ENCODE measurements at places on chromosomes 1 and 21.

DNA sequence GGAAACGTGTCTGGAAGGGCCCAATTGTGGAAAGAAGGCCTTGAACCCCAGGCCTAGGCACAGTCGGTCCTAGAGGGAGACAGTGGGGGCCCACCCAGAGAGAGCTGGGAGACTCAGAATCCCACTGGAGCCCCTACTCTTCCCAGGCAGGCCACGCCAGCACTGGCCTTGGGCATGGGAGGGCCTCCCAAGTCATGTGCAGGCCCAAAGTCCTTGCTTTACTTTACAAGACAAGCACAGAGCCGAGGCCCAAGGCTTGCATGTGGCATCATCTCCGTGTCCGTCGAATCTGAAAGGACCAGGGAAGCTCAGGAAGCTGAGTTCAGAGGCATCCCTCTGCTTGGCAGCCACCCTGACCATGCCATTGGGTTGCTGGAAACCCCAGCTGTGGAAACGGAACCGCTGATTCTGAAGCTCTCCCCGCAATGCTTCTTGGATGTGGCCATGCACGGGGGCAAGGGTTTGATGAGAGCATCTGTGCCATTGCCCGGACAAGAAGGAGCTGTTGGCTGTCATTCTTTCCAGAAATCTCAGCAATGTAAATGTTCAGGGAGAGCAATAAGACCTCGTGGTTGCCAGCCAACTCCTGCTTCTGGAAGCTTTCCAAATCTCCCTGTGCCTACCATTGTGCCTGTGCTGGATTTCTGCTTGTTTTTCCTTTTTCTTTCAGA lies 32.8 kb downstream of the ABCG1 start:
- no peak for DNase-seq

DNA sequence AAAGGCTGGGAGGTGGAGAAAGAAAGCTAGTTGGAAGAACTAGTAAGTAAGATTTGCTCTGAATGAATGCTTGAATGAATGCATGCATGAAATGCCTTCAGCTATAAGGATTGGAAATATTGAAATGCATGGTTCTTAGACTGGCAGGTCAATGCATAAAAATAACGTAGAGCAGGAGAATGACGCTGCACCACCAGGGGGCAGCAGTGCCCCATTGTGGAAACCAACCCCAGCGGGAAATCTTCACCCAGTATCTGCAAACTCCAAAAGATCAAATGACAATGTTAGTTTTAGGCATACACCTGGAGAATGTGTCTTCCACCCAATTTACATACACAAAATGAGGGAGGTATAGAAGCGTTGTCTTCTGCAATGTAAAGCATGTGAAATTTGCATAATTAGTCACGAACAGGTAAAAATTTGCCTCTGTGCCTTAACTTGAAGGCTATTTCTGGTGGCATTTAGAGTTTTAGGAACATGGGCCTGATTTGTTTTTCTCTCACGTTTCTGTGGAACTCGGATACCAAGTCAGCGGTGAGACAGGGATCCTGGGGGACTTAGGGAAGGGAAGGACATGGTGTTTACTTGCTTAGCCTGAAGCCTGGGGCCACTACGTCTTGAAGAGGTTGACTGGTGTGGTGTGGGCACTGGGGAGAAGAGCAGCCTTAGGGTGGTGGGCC lies 78.6 kb downstream of the HHAT start:
- no peak for DNase-seq

GRCh38 chr1:27872059-27872801 lies at the start of gene THEMIS2:
Gene THEMIS2 (plus strand): TSS chr1:27872544. CDS start chr1:27872572, 28 bp downstream.
- DNase-seq: no peak

- DNase-seq: no peak
Observed at GRCh38 chr1:14055442-14056223, 355.6 kb downstream of the PRDM2 start.

DNA sequence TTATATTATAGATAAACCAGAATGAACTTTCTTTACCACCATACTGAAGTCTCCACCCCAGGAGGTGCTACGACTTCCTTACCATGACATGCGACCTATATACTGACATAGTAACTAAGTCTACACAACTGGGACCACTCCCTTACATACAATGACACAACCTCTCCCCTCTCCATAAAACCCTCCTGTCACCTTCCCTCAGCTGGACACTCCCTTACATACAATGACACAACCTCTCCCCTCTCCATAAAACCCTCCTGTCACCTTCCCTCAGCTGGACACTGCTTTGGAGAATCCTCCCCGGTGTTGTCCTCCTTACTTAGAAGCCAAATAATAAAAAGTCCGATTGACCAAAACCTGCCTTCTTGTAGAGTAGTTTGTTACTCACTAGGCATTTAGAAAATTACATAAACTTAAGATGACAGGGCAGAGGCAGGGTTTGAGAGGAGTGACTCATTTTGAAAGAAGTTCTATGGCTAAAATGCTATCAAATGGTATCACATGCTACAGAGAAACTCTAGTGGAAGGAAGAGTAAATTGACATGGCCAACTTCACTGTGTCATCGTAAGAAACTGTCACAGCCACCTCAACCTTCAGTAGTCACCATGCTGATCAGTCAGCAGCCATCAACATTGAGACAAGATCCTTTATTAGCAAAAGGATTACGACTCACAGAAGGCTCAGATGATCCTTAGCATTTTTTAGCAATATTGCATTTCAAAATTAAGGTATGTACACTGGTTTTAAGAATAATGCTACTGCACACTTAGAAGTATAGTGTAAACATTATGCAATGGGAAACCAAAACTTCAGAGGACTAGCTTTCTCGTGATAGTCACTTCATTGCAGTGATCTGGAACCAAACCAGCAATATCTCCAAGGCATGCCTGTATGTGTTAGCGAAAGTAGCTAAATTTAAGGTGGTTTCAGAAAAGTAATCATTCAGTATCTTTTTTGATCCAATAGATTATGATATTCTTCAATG lies 56.4 kb downstream of the AHCTF1 start:
- no peak for DNase-seq

DNA sequence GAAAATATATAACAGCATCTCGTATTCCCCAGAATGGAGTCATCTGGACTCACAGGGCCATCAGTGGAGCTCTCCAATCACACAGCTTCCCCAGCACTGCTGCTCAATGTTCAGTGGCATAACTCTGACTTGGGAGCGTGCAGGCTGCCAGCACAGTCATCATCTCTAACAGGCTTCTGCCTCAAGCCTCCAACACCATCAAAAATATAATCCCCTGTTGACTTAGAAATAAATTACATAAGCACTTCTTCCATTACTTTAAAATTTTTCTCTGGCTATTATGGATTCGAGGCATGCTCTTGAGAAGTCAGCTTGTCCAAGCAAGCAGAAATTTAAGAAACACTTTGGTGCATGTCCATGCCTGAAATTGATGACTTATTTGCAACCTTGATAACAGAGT lies 6.2 kb downstream of the DUSP23 start:
- DNase-seq: no peak

GRCh38 chr1:147039916-147040315 lies 101.8 kb downstream of the NBPF12 start:
- DNase-seq: no peak

- no peak for DNase-seq
Observed at GRCh38 chr21:33884376-33885171, 31.0 kb downstream of the ATP5PO start.

- DNase-seq: no peak
Observed at GRCh38 chr1:33349778-33350610, 29.1 kb upstream of the A3GALT2 start.

DNA sequence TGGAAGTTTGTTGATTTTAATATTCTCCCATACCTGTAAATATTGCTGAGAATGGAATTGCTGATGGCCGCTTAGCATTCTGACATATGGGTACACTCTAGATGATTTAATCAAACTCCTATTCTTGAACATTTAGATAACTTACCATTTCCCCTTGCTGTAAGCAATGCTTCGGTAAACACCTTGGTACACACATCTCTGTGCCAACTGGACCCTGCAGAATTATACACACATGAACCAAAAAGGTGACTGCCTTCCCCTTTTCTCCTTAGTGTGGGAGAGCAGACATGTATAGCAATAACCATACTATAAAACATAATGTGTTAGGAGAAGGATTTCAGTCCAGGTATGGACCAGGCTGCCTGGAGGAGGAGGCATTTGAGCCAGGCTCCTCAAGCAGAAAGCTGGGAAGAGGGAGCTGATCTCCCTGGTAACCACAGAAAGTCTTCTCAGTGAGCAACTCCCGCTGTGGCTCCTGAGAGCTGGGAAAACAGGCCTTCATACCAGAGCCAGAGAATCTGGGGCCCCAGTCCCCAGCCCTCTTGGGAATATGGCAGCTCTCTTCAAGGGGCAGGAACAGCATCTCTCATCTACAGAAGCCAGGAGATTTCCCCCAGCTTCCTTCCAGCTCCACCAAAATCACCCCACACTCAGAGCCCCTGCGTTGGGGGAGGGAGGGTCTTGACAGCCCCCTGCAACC lies 33.9 kb upstream of the CSF1 start:
- DNase-seq: no peak

- no peak for DNase-seq
Observed at GRCh38 chr21:16215663-16216183, 485.9 kb downstream of the USP25 start.

- no peak for DNase-seq
Observed at GRCh38 chr1:12573015-12573825, 44.8 kb downstream of the DHRS3 start.

DNA sequence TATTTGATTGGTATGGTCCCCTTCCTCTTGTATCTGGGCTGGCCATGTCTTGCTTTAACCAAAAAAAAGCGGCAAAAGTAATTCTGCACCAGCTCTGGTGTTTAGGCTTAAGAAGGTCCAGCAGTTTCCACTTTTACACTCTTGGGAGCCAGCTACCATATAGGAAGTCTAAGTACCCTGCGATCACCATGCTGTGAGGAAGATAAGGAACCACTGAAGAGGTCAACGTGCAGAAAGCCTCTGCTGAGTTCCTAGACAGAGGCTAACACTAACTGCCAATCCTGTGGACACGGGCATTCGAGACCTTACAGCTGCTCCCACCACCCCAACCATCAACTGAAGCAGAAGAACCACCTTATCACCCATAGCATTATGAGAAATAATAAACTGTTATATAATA lies 331.4 kb downstream of the VAV3 start:
- no peak for DNase-seq

GRCh38 chr1:72281637-72282270 lies 585 bp downstream of the NEGR1 start:
- DNase-seq: no peak

DNA sequence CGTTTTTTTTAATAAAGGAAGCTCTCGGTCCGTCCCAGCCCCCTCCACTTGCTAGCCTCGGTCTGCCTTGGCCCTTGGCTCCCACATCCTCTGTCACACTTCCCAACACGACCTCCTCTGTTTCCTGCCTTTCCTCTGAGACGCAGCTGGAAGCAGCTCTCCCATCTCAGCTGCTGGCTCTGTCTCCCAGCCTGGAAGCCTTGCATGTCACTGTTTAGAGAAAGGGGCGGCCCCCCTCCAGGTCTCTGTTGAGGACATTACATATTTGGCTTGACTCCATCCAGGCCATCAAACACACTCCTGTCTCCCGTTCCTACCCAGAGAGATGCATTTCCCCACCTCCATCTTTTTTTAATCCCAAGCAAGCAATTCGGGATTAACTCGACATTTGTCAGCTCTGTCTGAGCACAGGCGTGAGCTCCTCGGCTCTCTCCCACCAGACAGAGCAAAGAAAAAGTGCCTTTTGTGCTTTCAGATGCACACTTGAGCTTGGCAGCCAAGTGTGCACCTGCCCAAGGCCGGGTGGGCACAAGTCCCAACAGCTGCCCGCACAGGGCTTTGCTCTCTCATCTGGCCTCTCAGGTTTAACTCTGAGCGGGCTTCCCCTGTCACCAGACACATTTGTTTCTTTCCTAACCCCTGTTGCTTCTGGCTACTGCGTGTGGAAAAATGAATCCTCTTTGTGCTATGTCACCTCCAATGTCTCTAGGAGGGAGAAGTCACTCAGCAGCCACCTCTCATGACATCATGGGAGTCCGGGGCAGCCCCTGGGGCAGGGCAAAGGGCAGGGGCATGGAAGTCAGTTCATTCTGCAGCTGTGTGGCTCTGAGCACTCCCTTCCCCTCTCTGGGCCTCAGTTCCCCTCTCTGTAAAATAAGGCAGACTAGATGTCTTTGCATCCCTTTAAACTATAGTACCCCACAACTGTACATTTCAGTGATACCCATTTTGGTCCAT lies 108.3 kb downstream of the KCND3 start:
- DNase-seq: no peak

DNA sequence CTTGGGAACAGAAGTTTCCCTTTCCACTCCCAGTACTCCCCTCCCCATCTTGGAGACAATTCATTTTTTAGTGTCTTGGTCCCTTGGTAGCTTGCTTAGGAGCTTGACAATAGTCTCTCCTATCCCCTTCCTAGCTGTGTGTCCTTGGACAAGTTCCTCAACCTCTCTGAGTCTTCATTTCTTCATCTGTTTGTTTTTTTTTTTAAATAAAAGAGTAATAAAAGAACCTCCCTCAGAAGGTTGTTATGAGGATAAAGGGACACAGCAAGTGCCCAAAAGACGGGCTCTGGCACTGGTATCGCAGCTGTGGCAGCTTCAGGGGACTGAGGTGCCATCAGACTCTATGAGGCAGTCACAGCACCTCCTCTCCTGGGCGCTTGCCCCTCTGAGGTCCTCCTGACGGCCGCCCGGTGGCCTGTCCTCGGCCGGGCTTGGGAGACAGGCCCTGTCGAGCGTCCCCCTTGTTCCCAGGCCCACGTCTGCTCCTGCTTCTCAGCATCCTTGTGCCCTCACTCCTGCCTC lies 689.2 kb downstream of the MATN1 start:
- DNase-seq: no peak

GRCh38 chr1:28170001-28170596 lies 6.4 kb downstream of the PTAFR start:
- no peak for DNase-seq

GRCh38 chr1:19033515-19033839 lies 77.0 kb upstream of the IFFO2 start:
- DNase-seq: no peak

DNA sequence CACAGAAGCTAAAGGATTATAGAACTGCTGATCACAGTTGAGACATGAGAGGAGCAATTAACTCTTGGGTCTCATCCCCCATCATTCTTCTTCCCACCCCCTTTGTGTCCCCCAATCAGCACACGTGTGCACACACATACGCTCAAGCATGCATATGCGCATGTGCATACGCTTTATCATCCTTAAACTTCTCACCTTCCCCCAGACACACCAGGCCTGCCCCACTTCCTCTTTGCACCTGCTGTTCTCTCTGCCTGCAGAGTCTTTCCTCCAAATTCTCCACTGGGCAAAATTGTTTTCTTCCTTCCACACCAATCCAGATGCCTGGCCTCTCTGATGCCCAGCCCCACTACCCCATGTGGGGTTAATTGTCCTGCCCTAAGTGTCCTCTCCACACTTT lies 13.0 kb upstream of the KCND3 start:
- DNase-seq: no peak

GRCh38 chr1:67256291-67257172 lies 51.1 kb upstream of the IL12RB2 start:
- DNase-seq: no peak

GRCh38 chr1:7839526-7839925 lies 13.3 kb downstream of the UTS2 start:
- DNase-seq: no peak

Measured in esophagus squamous epithelium (tissue), 5 donors.